ENCODE measurements at places on chromosomes 7 and 10.

DNA sequence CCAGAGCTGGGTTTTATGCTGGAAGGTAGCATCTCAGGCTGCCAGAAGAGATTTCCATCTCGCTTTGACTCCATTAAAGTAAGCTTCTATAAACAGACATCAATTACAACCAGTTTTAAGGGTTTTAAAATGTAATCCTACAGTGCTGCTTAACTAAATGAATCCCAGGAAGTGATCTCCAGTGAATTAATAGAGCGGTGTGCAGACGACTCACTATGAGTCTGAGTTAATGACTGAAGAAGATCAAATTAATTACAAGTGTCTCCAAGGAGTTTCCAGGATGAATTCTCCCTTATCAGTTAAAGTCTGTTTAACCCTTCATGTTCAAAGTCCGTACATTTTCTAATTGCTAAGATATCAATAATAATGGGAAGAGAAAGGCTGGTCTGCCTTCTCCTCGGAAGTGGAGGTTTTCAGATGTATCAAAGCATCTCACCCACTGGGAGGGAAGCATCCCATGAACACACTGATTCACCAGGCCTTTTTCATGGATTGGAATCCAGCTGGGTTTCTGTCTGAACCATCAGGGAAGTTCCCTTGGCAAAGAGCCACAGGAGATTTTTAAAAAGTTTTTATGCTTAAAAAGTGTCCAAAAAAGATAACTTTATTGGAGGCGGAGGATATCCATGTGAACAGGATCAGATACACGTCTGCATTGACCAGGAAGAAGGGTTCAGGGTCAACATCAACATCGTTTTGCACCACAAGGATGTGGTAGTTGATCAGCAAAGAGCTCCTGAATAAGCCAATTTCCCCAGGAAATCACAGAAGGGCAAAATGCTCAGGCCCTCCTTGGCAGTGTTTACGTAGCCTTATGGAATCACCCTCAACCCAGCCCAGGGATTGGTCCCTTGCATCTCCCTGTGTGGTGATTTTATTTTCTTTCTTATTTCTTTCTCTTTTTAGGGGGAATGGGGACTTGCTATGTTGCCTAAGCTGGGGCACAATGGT is 288.2 kb downstream of the POU6F2 start:
- DNase-seq, result no peak

- no peak for DNase-seq
Measured at GRCh38 chr10:58291538-58292174, 22.7 kb downstream of the CISD1 start.

DNA sequence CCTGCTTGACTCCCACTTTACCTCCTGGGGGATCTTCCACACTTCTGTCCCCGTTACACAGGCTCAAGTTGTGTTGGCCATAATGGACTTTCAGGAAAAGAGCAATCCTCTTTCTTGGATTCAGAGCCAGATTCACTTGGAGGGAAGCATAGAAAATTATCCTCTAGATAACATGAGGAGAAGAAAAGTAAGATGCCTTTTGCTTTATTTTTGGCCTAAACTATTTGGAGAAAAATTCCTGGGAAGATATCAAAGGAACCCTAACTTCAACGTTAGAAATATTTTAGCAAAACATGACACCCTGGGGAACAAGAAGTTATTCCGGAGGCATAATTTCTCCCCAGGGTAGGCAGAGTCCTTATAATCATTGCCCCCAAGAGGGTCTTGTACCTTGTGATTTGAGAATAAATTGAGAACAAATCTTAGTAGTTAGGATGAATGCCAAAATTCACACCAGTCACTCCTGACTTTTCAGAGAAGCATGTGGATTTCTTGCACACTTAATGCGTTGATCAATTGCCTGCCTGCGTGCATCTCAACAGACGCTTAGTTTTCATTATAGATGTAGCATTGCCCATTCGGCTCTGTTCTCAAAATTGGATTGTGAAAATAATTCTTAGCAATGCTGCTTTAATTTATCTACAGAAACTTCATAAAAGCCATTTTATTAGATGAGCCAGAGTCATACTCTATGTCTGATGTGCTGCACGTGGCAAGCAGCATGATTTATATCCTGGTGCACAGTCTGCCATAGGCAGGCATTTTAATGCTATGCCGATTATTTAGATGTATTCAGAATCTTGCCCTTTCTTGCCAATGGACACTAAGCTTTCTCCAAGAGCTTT is 224.4 kb downstream of the C7orf25 start:
- DNase-seq, result no peak

- no peak for DNase-seq
Measured at GRCh38 chr7:140236626-140237025, 59.8 kb upstream of the KDM7A start.

DNA sequence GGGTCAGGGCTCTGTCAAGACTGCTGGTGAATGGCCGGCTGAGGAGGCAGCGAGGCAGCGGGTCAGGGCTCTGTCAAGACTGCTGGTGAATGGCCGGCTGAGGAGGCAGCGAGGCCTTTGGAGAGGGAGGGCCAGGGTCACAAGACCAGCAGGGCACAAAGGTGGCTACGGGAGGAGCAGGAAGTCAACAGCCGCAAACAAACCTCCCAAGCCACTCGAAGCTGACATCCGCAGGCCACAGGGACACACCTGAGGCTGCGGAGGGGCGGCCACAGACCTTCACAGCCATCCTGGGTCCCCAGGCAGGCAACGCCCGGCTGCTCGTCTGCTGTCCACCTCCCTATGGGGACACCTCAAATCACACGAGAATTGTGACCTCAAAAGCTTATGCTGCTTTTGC is 8.9 kb upstream of the GPER1 start:
- DNase-seq, result no peak

DNA sequence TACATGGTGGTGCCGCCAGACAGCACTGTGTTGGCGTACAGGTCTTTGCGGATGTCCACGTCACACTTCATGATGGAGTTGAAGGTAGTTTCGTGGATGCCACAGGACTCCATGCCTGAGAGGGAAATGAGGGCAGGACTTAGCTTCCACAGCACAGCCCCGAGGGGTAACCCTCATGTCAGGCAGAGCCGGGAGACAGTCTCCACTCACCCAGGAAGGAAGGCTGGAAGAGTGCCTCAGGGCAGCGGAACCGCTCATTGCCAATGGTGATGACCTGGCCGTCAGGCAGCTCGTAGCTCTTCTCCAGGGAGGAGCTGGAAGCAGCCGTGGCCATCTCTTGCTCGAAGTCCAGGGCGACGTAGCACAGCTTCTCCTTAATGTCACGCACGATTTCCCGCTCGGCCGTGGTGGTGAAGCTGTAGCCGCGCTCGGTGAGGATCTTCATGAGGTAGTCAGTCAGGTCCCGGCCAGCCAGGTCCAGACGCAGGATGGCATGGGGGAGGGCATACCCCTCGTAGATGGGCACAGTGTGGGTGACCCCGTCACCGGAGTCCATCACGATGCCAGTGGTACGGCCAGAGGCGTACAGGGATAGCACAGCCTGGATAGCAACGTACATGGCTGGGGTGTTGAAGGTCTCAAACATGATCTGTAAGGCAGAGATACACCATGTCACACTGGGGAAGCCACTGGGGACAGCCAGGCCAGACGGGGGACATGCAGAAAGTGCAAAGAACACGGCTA is 104.6 kb upstream of the TNRC18 start:
- no peak for DNase-seq

DNA sequence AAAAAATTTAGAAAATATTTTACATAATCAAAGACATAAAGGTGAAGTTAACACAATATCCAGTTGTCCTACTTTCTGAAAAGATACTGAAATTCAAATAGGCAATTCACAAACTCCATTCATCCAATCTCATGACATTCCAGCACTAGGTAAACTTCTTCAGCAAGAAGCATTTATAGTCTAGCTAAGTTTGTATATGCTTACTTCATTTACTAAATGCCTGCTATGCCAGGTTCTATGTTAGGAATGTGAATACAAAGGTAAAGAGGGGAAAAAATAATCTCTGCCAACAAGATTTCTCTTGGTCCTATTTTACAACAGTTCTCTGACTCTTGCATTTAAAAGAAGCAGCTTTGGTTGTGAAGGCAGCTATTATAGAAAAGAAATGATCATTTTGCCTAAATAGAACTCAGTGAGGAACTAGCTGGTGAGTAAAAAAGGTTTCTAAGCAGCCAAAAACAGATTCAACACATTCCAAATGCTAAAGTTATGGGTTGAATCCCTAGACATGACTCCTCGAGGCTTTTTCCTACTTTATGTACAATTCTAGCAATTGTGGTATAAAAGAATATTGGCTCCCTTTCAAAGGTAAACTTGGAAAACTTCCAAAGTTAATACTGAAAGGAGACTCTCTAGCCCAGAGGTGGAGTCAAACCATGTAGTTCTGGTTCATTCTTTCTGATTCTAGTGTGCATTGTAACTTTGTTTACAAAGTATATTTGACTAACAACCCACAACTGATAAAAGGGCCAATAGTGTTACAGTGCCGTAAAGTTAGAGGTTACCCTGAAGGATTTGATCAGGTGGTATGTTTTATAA is 30.9 kb upstream of the KLHL7 start:
- no peak for DNase-seq

DNA sequence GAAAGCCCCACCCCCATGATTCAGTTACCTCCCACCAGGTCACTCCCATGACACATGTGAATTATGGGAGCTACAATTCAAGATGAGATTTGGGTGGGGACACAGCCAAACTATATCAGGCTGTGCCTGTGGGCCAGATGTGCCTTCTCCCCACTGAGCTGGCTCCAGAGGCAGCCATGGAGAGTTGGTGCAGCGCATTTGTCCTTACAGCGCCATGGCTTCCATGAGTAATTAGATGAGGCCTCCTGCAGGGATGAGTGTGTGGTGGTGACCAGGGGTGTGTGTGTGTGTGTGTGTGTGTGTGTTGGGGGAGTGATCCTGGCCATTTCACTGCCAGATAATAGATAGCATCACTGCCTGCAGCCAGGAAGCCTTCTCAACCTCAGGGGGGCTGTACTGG is 94.6 kb downstream of the FANK1 start:
- no peak for DNase-seq

DNA sequence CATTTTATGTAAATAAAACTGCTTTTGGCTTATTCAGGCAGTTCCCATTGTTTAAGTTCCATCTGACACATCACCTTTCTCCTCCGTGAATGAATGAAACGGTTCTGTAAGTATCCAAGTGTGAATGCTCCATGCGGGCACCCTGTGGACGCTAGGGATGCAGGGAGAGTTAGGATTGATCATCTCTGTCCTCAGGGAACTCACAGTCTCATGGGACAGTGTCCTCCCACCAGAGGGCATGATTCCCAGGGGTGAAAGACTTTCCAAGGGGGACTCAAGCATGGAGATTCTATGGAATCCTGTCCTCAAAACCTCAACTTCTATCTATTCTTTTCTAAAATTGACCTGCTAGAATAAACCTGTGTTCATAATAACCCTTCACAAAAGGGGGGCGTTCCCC is 98.8 kb downstream of the HECW1 start:
- no peak for DNase-seq
